ENCODE measurements at places on chromosomes 3 and 15.
A peak's percentile ranks its signal among the peaks of the same experiment; 100 is the strongest.

DNA sequence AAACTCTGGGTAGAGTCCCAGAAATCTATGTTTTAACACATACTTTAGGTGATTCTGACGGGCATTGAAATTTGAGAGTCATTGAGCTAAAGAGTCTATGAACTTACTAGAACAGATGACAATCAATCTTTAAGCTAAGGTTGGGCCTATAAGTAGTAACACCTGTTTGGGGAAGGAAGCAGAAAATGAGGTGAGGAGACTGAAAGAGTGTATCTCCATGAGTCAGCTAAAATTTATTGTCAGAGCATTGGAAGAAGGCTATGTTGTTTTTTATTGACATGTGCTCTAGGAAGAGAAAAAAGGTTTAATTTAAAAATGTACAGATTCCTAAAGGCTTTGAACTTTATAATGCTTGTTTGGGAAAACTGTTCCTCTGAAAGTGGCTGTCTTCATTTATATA, 42.9 kb downstream of the TPRG1 start:
- no peak overlapping the region for H3K27ac ChIP-seq
- no peak overlapping the region for H3K4me3 ChIP-seq
- no peaks in the 10 kb centered on the region for H3K4me1 ChIP-seq
- no peaks in the 10 kb centered on the region for H3K36me3 ChIP-seq
- no peaks in the 10 kb centered on the region for H3K27me3 ChIP-seq

GRCh38 chr15:22887157-22887951, 48.9 kb downstream of the NIPA2 start:
- H3K4me1 ChIP-seq: no peaks in the 10 kb centered on the region
- no peaks in the 10 kb centered on the region for H3K27me3 ChIP-seq
- H3K27ac ChIP-seq: no peak overlapping the region
- no peaks in the 10 kb centered on the region for H3K36me3 ChIP-seq

GRCh38 chr15:55694652-55695150, 48.3 kb downstream of the PRTG start:
- H3K4me3 ChIP-seq: no peak overlapping the region
- no peak for DNase-seq
- no peaks in the 10 kb centered on the region for H3K36me3 ChIP-seq
- no peaks in the 10 kb centered on the region for H3K4me1 ChIP-seq

DNA sequence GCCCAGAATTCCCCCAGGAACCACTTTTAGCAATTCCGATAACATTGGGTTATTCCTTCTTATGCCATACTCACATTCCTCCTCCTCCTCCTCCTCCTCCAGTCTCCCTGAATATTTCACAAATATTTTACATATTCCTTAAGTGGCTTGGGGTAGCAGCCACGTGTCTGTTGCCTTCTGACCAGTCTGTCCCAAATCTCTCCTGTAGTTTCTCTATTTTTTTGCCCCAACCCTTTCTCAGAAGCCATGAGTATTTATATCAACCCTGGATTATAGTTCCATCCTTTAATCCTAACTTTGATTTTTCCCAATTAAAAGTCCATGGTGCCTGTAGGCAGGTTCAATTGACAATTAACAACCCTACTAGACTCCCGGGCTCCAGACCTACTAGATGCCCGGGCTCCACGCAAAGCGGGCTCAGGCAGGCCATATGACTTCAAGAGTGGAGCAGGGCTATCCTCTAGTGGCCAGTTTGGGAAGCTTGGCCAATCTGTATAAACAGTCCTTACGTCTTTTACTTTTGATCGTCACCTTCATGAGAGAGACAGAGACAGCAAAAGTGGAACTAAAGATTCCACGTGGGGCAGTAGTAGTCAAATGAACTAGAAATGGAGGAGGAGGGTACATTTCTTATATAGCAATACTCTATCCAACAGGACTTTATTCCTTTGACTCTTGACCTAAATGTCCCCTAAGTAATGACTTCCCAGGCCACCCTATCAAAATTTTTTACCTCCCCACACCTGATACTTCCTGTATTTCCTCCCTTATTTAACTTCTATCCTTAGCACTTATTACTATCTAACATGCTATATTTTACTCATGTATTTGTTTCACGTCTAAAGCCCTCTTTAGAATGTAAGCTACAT, 69.7 kb downstream of the USF3 start:
- peak; percentile 76 for DNase-seq
- H3K27me3 ChIP-seq: no peaks in the 10 kb centered on the region
- H3K27ac ChIP-seq: no peak overlapping the region
- no peak overlapping the region for H3K4me3 ChIP-seq

GRCh38 chr3:159123877-159124276, 322.0 kb downstream of the MFSD1 start:
- no peaks in the 10 kb centered on the region for H3K36me3 ChIP-seq
- no peak for DNase-seq
- no peaks in the 10 kb centered on the region for H3K27me3 ChIP-seq
- H3K4me1 ChIP-seq: no peaks in the 10 kb centered on the region

- H3K36me3 ChIP-seq: no peaks in the 10 kb centered on the region
- no peak for DNase-seq
- H3K27ac ChIP-seq: no peak overlapping the region
- H3K27me3 ChIP-seq: no peaks in the 10 kb centered on the region
Measured at GRCh38 chr3:117165601-117166051, 456.0 kb downstream of the TUSC7 start.

GRCh38 chr3:192422997-192423342, 304.4 kb downstream of the FGF12 start:
- no peak overlapping the region for H3K4me3 ChIP-seq
- H3K4me1 ChIP-seq: no peaks in the 10 kb centered on the region
- DNase-seq: no peak
- no peak overlapping the region for H3K27ac ChIP-seq
- H3K27me3 ChIP-seq: no peaks in the 10 kb centered on the region

GRCh38 chr3:31237887-31238286, 294.8 kb upstream of the STT3B start:
- H3K4me3 ChIP-seq: no peak overlapping the region
- H3K36me3 ChIP-seq: no peaks in the 10 kb centered on the region
- no peaks in the 10 kb centered on the region for H3K27me3 ChIP-seq
- DNase-seq: no peak
- H3K4me1 ChIP-seq: no peaks in the 10 kb centered on the region

DNA sequence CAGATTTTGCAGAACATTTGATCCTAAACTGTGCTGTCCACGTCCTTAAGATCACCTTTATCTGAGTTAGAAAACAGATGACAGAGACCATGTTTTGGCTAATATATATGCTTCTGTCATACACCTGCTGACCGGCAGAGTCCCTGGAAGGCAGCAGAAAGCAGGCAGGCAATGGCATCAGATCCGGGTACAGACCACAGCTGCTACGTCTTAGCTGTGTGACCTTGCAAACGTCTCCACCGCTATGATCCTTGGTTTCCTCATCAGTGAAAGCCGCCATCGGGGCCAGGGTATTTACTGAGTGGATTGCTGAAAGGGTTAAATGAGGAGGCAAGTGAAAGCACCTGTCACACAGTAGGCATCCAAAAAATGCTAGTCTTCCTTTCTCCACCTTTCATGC, 72.1 kb downstream of the ABTB1 start:
- H3K27ac ChIP-seq: peak overlapping the region; percentile 39
- H3K4me3 ChIP-seq: no peak overlapping the region
- no peak for DNase-seq
- H3K36me3 ChIP-seq: no peaks in the 10 kb centered on the region
- H3K27me3 ChIP-seq: no peaks in the 10 kb centered on the region

DNA sequence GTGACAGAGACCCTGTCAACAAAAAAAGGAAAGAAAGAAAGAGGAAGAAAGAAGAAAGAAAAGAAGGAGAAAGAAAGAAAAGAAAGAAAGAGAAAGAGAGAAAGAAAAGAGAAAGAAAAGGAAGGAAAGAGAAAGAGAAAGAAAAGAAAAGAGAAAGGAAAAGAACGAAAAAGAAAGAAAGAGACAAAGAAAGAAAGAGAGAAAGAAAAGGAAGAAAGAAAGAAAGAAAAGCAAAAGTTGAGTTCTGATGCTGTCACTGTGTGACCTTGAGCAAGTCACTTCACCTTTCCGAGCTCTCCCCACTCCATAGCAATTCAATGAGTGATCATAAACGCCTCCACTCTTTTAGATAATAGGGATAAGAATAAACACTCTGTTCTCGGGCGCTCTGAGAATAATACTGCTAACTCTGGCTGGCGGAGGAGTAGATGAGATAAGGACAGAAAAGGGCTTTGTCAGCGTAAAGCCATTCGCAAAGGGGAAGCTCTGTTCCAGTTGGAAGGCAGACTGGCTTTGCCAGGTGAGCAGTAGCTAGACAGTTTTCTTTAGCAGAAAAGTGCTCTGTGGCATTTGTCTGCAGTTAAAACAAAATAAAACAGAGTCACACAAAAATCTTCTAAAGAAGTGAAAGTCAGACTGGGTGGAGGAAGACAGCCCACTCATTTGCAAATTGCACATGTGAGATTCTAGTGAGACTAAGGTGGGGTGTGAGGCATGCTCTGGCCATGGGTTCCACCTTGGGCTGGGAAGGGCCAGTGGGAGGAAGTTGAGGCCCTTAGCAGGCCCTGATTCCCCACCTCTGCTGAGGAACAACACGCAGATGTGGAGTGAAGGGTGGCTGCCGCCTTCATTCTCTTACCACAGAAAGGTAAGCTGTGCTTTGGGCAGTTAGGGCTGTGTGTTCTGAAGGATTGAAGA, 9.6 kb upstream of the FLNB start:
- H3K27ac ChIP-seq: peak overlapping the region; percentile 80
- H3K27me3 ChIP-seq: no peaks in the 10 kb centered on the region
- DNase-seq: peak; percentile 87
- H3K4me3 ChIP-seq: no peak overlapping the region

DNA sequence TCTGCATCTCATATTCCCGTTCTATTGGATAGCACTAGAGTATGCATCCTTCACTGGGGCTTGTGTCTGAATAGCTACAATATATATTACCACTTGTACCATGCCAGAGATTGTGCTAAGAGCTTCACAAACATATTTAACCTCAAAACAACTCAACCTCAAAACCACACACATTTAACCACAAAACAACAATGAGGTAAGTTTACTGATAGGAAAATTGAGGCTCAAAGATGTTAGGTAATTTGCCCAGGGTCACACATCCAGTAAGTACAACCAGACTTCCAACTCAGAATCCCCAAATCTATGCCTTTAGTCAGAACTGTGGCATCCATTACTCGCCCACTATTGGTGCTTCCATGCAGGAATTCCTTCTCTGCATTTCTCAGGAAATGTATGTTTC, 220.0 kb downstream of the FAM43A start:
- no peaks in the 10 kb centered on the region for H3K4me1 ChIP-seq
- no peak overlapping the region for H3K27ac ChIP-seq
- H3K36me3 ChIP-seq: no peaks in the 10 kb centered on the region
- H3K4me3 ChIP-seq: no peak overlapping the region
- no peaks in the 10 kb centered on the region for H3K27me3 ChIP-seq
- DNase-seq: no peak

DNA sequence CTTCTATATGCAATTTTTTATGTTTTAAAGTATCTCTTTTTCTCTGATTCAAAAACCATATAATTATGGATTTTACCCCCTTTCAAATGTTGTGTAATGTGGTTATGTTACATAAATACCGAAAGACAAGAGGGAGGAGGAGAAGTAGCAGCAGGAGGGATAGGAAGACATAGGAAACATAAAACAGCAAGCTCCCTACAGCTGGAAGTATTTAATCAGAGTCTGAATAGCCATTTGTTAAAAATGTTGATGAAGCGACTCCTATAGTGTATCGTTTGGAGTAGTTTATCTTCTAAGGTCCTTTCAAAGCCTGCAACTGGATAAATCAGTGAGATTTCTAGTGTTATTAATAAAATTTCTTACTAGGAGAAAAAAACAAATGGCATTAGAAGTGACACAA, 598.1 kb upstream of the GOLIM4 start:
- H3K27ac ChIP-seq: no peak overlapping the region
- no peaks in the 10 kb centered on the region for H3K36me3 ChIP-seq
- no peak for DNase-seq
- H3K27me3 ChIP-seq: no peaks in the 10 kb centered on the region

- H3K4me3 ChIP-seq: no peak overlapping the region
- H3K27ac ChIP-seq: no peak overlapping the region
- no peaks in the 10 kb centered on the region for H3K27me3 ChIP-seq
- H3K36me3 ChIP-seq: no peaks in the 10 kb centered on the region
- H3K4me1 ChIP-seq: no peaks in the 10 kb centered on the region
- no peak for DNase-seq
Measured at GRCh38 chr15:38176691-38177090, 75.9 kb upstream of the SPRED1 start.
